OCI-LY7 (cell line): ENCODE measurements at places on chromosomes 3 and 15. TPM values are rescaled to one million over a fixed set of nuclear protein-coding genes. Genes with fewer than 3 reads are reported as not detected.

Gene TP63
- 0.74 and 1.1 TPM in 2 replicates for total RNA-seq

Gene RAB5A
- total RNA-seq, result 39.2 and 50.2 TPM in 2 replicates

Gene ZIC1
- not detected in 2 replicates for total RNA-seq

DNA sequence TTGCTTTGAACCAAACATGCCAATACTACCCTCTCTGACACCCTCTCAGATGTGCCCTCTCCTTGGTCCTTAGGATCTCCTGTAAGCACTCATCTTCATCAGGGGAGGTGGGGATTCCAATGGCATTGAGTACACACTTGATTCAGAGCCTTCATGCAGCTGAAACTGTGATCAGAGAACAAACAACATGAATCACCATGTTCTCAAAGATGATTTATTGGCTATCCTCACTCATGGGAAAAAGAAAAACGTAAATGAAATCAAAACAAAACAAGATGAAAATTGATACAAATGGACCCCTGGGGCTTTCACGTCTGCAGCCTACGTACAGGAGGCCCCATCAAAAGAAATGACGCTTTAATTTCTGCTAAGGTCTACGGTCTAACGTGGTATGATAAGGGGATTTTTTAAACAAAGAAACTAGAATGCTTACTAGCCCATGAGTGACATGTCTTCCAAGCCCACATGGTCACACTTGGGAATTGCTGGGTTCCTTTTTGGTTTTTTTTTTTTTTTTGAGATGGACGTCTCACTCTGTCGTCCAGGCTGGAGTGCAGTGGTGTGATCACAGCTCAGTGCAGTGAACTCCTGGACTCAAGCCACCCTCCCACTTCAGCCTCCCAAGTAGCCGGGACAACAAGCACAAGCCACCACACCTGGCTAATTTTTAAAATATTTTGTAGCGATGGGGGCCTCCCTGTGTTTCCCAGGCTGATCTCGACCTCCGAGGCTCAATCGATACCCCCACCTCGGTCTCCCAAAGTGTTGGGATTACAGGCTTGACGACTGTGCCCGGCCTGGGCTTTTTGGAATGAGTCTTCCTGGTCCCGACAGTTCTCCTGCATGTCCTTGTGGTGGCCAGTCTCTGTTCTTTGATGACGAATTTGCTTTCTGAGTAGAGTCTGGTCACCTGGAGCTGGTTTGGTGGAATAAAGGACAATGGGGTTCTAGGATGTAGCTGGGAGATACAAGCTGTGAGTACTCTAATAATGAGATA is 202.6 kb downstream of the XXYLT1 start:
- DNase-seq, result no peak

DNA sequence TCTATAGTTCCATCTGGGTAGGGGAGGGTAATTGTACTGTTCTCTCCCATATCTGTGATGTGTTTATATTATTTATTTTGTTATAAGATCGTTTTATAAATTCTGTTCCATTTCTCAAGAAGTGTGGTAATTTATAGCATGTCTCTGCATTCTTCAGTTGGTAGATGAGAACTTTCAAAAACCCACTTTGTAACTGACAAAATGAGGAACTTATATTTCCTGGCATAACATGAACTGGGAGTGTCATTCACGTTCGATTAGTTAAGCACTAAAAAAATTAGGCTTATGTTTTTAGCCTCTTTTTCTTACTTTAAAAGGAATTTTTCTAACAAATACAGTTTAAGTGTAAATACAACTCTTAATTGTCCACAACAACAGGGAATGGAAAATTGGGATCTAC is 230.8 kb downstream of the CGGBP1 start:
- no peak for DNase-seq

- no peak for DNase-seq
Measured at GRCh38 chr3:124450366-124450765, 279.9 kb upstream of the UMPS start.

GRCh38 chr3:161358488-161358887 is 12.8 kb downstream of the SPTSSB start:
- no peak for DNase-seq

DNA sequence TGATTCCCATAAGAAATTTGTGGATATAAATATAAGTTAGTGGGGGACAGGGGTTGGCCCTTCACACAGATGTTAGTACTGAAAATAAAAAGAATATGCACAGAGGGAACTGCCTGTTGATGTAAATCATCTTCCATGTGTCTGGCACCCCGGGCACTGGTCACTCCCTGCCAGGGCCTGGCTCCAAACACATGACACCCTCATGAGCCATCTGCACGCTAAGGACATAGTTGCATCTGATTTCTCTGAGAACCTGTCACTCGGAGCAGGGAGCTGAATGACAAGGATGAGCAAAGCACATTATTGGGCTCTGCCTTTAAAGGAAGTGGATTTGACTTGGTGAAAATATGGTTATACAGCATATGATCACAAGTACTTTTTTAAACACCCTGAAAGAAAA is 66.2 kb upstream of the TSC22D2 start:
- DNase-seq, result no peak

DNA sequence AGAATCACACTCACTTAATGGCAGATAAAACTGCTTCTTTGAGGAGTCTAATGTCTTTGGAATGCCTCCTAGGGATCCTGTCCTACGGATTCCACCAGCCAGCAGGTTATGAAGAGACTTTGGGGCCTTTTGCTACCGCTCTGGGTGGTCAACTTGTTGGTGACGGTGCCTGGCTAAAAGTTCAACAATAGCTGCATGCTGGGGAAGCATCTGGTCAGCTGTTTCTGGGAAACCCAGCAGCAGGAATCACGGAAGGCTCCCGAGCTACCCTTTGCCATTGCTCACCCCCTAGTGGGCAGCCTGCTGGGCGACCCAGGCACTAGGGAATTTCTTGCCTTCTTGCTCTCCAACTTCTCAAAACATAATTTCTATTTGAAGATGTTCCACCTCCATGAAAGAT is 263.3 kb downstream of the NEK10 start:
- DNase-seq, result no peak

- DNase-seq, result no peak
Measured at GRCh38 chr3:14845826-14846225, 27.1 kb downstream of the FGD5 start.
